ENCODE measurements at places on chromosomes 3 and 15.

- no peak for DNase-seq
Measured at GRCh38 chr3:131282379-131282778, 99.2 kb upstream of the NUDT16 start.

DNA sequence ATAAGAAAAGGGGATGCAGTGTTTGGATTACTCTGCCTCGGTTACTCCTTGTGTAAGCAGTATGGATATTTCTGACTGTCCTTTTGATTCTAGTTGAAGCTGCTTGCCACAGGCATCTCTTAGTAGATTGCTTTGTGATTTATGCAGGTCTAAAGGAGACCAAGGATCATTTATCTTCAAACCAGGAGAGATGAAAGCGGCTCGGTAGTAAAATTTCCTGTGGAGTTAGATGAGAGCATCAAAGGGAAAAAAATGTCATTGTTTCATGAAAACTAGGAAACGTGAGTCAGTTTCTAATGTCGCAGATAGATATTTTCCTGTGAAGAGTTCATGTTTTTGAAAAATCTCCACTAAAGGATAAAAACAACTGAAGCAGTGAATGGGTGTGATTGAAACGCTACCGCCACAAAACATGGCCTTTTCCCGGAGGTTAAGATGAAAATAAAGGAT is 254.0 kb upstream of the TBL1XR1 start:
- no peak for DNase-seq

GRCh38 chr3:55946574-55947160 is 459.6 kb upstream of the WNT5A start:
- no peak for DNase-seq

DNA sequence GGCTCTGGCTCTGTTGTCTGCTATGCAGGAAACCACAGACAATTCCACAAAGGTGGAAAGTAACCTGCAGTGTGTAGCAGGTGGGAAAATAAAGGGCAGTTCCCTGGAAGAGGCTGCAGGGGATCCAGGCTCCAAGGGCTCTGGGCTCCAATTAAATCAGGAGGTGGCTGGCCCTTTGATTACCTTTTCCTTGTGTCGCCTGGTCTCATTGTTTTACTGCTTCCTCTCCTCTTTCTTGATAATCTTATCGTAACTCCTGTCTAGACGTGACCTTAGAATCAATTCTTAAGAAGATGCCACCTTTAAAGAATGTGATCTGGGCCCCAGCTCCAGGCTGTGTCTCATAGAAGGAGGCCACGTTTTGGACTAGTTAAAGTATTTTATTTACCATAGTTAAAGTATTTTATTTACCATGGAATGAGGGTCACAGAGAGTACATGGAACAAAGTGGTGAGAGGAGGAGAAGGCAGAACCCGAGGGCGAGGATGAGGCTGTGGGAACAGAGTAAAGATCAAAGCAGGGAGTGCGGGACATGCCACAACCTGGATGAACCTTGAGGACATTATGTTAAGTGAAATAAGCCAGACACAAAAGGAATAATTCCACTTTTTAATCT is 237.5 kb upstream of the STT3B start:
- no peak for DNase-seq

GRCh38 chr3:11948866-11949265 is 55.3 kb upstream of the SYN2 start:
- no peak for DNase-seq

DNA sequence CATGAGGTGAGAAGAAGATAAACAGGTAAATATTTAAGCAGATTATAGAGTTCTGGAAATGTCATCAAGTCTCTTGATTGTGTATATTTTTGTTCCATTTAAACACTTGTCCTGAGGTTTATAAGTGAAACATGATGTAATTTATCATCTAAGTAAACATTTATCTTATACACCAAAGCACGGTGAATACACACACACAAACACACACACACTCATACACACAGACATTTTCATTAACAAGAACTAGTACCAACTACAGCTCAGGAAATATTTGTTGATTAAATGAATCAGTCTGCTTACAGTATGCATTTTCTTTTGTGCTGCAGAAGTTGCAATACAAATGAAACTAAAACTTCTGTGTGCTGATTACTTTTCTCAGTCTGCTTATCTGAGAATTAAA is 357.3 kb downstream of the ZBTB20 start:
- DNase-seq, result no peak

- DNase-seq, result no peak
Measured at GRCh38 chr3:46536758-46537157, 29.3 kb downstream of the LRRC2 start.

DNA sequence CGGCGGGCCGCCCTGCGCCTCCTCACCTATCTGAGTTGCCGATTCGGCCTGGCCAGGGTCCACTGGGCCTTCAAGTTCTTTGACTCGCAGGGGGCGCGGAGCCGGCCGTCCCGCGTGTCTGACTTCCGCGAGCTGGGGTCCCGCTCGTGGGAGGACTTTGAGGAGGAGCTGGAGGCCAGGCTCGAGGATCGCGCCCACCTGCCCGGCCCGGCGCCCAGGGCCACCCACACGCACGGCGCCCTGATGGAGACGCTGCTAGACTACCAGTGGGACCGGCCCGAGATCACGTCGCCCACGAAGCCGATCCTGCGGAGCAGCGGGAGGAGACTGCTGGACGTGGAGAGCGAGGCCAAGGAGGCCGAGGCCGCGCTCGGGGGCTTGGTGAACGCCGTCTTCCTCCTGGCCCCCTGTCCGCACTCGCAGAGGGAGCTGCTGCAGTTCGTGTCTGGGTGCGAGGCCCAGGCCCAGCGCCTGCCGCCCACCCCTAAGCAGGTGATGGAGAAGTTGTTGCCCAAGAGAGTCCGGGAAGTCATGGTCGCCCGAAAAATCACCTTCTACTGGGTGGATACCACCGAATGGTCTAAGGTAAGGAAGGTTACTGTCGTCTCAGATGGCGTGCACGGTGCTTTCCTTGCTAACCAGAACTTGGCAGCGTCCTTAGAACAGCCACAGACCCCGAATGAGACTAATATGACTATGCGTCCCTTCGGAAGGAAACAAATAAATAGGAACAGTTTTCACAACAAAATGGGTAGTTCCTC is 567 bp downstream of the TICRR start:
- DNase-seq, result no peak

- no peak for DNase-seq
Measured at GRCh38 chr3:124928333-124929202, 6.0 kb downstream of the MUC13 start.

DNA sequence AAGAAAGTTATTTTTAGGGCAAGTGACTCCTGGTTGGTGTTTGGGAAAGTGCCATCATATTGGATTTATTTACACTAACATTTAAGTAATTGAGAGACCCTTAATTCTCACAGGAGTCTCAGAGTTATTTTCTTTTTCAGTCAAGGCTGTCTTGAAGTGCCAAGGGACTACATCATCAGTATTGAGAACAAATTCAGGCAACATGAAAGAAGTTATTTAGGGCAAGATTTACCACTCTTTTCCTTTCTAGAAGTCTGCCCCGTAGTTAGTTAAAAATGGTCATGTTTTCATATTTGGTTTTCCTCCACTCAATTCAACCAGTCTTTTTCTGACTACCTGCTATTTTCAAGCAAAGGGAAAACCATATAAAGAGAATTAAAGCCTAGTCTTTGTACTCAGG is 6.1 kb downstream of the B4GALT4 start:
- no peak for DNase-seq

- DNase-seq, result no peak
Measured at GRCh38 chr3:48244461-48244860, 3.6 kb downstream of the ZNF589 start.

- DNase-seq, result no peak
Measured at GRCh38 chr3:42176242-42177034, 85.3 kb downstream of the TRAK1 start.

DNA sequence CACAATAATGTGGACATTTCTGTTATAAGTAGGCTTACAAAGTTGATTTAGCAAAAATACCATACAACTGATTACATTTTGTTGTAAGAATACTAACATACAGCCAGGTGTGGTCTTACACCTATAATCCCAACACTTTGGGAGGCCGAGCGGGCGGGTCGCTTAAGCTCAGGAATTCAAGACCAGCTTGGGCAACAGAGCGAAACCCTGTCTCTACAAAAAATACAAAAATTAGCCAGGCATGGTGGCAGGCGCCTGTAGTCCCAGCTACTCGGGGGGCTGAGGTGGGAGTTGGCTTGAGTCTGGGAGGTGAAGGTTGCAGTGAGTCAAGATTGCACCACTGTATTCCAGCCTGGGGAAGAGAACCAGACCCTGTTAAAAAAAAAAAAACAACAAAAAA is 67.1 kb downstream of the DLG1 start:
- DNase-seq, result no peak

GRCh38 chr3:44104668-44105321 is 136.9 kb upstream of the TOPAZ1 start:
- DNase-seq, result no peak

DNA sequence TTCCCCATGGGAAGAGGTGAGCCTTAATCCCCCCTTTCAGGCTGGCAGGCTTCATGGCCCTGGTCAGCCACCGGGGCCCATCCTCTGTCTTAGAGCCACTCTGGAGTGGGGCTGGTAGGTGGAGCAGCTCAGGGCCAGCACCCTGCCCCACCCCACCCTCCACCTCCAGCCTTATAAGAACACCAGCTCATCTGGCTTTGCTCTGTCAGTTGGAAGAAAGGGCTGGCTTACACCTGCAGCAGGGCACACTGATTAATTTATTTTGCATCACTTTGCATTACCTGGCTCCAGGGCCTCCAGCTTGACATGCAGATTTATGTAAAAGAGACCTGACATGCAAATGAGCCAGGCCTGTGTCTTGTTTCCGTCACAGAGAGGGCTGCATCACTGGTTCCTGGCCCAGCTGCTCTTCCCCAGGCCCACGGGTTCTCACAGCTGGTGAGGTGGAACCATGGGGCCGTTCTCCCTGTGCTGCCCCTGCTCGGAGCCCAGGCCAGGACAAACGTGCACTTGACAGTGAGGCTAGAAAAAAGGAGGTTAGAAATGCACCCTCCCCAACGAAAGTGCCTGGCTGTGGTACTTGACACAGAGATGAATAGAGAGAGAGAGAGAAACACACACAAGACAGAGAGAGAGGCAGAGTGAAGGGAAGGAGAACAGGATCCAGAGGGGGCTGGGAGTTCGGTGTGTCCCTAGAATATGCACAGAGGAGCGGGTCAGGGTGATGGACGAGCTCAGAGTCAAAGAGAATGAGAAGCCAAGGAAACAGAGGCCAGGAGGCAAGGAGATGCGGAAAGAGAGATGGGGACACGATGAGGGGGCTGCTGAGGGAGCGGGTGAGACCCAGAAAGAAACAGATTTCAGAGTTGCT is 44.5 kb upstream of the MAGEF1 start:
- no peak for DNase-seq

DNA sequence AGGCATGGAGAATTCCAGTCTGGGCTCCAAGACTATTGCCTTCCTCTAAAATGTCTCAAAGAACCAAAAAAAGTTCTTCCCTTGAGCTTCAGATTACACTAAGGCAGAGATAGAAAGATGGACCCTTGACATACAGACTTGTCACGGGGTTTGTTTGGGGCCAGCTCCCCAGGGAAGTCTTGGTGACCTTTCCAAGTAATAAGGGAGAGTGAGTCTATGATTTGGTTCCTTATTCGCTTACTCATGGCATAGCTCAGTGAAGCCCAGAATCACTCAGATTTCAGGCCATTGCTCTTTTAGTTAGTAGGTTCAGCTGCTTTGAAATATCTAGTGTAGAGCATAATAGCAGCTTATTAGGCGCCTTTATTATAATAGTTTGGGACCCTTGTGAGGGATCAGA is 90.3 kb downstream of the PLCL2 start:
- DNase-seq, result no peak

GRCh38 chr3:28940530-28940929 is 340.3 kb upstream of the RBMS3 start:
- no peak for DNase-seq

- no peak for DNase-seq
Measured at GRCh38 chr15:95948411-95948810, 382.1 kb upstream of the NR2F2 start.

GRCh38 chr3:32856901-32857507 is 39.2 kb downstream of the TRIM71 start:
- DNase-seq, result no peak

DNA sequence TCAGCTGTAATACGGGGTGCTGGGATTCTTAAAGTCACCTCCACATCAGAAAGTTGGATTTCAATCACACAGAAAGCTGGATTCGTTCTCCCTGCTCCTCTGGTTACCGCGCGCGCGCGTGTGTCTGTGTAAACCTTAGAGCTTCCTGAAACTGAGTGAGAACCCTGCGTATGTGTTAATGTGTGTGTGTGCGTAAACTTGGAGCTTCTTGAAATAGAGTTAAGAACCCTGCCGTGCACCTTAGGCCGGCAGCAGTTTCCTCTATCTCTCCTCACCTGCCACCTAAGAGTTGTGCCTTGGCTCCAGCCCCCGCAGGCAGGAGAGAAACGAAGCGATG is 531 bp downstream of the LZTFL1 start:
- DNase-seq, result no peak

GRCh38 chr3:127606981-127607595 is 8.9 kb downstream of the MCM2 start:
- DNase-seq, result no peak

GRCh38 chr3:144590854-144591253 is 619.2 kb downstream of the DIPK2A start:
- DNase-seq, result no peak

GRCh38 chr3:127097481-127097880 is 95.5 kb upstream of the PRR23E start:
- DNase-seq, result no peak
